ENCODE measurements at places on chromosomes 6 and 20. TPM values are rescaled to one million over a fixed set of nuclear protein-coding genes. Genes with fewer than 3 reads are reported as not detected.

FITM2 gene
- 1.7 TPM for total RNA-seq

LCA5 gene
- 2.3 TPM for total RNA-seq

NPEPL1 gene
- 31.1 TPM for total RNA-seq

TUBB2B gene
- total RNA-seq = 320 TPM

PSMF1 gene
- 93.9 TPM for total RNA-seq

C6orf52 gene
- total RNA-seq = 2.3 TPM

VIP gene
- total RNA-seq = not detected

HCK gene
- 1.8 TPM for total RNA-seq

GSTA3 gene
- not detected for total RNA-seq

TRIM15 gene
- total RNA-seq = not detected

PPP1R14C gene
- total RNA-seq = 0.37 TPM

KIF13A gene
- 38.2 TPM for total RNA-seq

PPP1R11 gene
- 22.7 TPM for total RNA-seq

SNAP91 gene
- total RNA-seq = 1.4 TPM

BEND6 gene
- total RNA-seq = 2.3 TPM

TRIM38 gene
- total RNA-seq = 0.55 TPM

HLA-DOB gene
- 0.20 TPM for total RNA-seq

CRYBG1 gene
- 5.7 TPM for total RNA-seq

ASIP gene
- total RNA-seq = not detected

SPACA1 gene
- total RNA-seq = not detected

SEMG1 gene
- 2.0 TPM for total RNA-seq

FRK gene
- 0.15 TPM for total RNA-seq

RAMACL gene
- total RNA-seq = 0.29 TPM

PNPLA1 gene
- total RNA-seq = not detected

DEFB123 gene
- not detected for total RNA-seq

DEFB124 gene
- not detected for total RNA-seq

All from H9 (cell line).